ENCODE measurements at places on chromosomes 1 and 21.

GRCh38 chr1:6454856-6455751 is 10.9 kb downstream of the TNFRSF25 start:
- peak; percentile 56 for DNase-seq

DNA sequence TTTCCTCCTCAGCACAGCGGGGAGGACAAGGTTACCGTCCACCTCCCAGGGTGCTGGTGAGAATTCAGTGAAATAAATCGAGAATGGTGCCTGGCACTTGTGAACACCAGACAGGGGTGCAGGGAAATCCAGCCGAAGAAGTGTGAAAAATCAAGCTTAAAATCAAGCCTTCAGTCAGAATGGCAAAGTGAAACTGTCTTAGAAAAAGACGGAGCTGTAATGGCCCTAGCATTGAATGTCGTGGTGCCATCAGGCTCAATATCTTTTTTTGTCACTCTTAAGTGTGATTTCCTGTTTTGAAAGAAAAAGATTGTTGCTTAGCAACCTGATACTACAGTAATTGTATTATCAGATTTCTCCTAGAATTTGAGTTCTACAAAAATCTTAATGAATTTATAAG is 22.1 kb downstream of the EDARADD start:
- DNase-seq, result peak; percentile 11

- no peak for DNase-seq
These were observed 360 bp downstream of the GJC2 start for GRCh38 chr1:228150120-228150460.

- no peak for DNase-seq
These were observed 34.0 kb downstream of the ASTN1 start for GRCh38 chr1:177130451-177130945.

- no peak for DNase-seq
These were observed 371.9 kb upstream of the SPAG17 start for GRCh38 chr1:118556936-118557335.

DNA sequence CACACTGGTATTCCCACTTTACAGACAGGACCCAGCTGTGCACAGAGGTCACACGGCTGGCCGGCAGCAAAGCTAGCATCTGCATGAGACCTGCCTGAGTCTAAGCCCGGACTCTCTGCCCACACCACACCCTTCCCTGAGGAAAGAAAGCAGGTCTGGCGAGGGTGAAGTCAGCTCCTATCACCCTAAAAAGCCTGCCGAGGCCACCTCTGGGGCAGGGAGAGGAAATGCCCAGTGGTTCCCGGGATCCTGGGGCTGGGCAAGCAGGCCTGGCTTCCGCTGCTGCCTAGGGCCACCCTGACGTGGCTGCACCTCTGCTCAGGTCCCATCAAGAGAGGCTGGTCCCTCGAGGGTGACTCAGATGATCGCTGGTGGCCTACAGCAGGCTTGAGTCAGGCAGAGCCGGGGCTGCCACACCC is 42.2 kb downstream of the RAP1GAP start:
- DNase-seq, result no peak

GRCh38 chr1:117613249-117613968 is 7.6 kb downstream of the TENT5C start:
- no peak for DNase-seq

DNA sequence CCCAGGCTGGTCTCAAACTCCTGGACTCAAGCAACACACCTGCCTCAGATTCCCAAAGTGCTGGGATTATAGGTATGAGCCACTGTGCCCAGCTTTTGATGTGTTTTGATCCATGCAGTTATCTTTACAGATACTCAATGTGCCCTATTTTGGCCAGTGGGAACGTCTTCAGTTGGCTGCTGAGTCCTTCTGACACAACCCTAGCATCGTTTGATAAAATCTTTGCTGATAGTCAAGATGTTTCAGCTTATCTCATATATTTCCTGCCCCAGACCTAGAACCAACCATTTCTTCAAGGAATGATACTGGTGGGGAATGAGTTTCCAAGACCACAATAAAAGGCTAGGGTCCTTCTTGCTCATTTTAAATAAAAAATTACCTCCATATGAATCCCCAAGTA is 11.6 kb downstream of the POGZ start:
- DNase-seq, result no peak

DNA sequence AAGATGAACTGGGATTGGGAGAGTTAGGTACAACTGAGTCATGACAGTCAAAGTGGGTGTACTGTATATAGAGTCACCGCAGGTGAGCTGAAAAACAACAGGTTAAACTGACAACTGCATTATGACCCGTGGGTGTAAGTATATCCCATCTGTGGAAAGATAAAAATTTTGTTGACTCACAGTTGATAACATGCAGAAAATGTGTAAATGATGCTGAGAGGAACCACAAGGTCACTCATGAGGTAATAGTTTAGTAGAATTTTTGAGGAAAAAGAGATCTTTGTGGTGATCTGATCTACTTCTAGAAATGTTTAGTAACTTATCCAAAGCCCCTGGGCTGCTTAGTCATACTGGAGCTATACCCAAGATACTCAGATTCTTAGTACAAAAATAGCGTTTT is 838 bp downstream of the OR2C3 start:
- DNase-seq, result no peak

DNA sequence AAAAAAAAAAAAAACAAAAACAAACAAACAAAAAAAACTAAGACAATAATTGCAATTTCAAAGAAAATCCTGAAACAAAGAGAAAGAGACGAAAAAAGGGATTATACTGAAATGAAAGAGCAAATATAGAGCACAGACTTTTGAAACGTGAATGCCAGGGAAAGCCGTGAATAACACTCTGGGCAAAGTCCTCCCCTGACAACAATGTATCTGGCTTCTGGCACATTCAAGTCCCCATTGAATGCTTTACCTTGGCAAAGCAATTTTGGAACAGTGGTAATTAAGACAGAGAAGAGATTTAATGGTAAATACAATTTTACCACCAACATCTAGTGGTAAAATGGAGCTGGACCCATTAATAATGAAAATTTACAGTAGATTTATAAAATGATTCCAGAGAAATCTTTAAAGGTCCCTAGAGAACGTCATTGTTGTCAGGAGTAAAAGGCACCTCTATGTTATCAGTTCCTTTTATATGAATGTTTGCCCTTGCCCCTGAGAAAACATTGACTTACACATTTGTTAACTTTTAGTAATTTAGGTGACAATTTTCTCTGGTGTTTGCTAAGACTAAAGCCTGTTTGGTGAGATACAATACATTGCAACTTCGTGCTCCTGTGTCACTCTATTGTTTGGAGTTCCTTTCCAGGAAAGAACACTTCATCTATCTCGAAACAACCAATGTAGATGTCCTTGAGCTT is 89.7 kb downstream of the GREM2 start:
- no peak for DNase-seq

GRCh38 chr1:154743526-154744036 is 126.5 kb downstream of the KCNN3 start:
- no peak for DNase-seq

DNA sequence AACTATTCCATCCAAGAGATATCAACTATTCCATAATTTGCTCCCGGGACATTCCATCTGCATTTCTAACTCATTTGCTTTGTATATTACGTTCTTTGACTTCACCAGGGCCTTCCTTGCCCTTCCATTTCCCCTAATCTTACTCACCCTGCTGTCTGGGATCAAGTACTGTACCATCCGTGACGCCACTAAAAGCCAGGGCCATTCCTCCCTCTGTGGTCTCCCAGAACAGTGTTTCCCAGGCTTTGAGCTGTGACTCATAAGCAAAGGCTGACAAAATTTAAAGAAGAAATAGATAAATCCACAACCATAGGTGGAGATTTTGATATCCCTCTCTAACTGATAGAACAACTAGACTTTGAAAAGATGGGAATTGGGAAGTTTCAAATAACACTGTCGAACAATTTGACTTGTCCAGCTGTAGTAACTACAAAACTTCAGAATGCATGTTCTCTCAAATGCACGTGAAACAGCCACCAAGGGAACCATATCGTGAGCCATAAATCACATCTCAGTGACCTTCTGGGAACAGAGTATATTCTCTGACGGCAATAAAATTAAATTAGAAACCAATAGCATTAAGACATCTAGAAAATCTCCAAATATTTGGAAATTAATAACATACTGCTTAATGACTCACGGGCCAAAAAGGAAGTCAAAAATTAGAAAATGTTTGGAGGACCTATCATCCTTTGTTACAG is 501.0 kb downstream of the SETD4 start:
- DNase-seq, result no peak

DNA sequence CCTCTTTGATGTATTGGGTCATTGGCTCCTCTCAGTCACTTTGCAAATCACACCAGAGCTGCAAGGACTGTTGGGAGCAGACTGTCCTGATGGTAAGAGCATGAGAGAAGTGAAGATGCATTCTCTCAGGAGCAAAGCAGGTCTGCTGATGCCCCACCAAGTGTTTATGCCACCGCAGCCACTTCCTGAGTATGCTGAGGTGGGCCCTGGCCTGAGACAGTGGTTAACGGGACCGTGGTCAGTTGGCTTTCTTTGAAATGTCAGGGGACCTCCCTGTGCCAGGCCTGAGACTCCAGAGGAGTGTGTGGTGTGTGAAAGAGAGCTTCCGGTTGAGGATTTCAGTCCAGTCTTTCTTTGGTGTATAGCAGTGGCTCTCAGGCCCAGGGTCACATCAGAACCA is 79.4 kb downstream of the SPATA46 start:
- DNase-seq, result no peak

- no peak for DNase-seq
These were observed 229.3 kb upstream of the PTBP2 start for GRCh38 chr1:96492236-96492635.

DNA sequence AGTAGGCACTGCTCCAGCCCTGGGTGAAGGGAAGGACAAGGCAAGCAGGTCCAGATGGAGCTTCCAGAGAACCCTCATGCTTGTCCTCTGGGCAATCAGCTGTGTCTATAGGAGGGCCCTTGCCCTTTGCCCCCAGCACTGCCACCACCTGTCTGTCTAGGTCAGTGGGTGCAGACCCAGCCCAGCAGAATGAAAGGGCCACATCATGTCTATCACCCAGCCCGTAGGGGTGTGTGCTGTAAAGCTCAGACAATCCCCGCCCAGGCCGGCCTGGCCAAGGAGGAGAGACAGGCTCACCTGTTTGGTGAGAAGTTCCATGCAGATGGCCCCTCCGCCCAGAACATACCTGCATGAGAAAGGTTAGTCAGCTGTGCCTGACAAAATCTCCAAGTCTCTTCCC is 7.0 kb downstream of the UBE2Q1 start:
- no peak for DNase-seq

DNA sequence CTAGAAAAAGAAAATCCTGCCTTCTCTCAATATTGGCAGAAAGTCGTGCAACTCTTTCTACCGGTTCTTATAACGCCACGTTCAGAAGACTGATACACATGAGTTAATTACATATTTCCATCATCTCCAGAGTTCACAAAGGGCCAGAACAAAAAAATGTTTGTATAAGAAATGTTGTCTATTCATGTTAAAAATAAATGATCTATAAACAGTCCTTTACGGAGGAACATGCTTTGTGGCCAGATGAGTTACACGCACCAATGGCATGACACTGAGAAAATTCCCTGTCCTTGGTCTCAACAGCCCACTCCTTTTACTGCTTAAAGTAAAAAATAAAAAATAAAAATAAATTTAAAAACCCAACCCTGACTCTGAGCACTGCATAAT is 29.5 kb downstream of the C2CD2 start:
- DNase-seq, result no peak

- no peak for DNase-seq
These were observed 273.3 kb downstream of the OLFM3 start for GRCh38 chr1:101723415-101723814.

DNA sequence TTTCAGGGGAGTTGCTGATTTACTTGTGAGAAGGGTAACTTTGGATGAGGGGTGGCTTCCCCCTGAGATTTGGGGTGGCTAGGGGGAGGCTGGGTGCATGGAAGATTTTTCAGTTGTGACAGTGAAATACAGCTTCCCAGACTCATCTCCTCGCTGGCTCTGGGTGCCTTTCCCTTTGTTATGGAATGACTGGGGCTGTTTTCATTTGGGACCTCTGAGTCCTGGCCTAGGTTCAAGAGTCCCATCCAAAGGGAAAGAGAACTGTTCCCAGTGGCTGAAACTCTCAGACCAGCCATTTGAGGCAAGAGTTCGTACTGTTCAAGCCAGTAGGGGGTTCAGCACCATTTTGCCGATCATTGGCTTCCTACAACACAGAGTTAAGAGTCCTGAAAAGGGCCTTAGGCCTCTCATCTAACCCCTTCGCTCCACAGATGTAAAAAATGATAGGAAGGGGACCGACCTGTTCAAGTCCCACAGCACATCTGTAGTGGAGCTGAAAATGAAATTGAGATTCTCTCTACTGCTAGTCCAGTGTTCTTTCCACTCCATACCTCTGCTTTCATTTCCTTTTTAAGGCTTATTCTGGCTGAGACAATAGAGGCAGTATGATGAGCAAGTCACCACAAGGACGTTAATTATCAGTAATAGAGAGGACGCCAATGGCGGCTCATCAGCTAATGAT is 958 bp downstream of the DDR2 start:
- no peak for DNase-seq
